ENCODE measurements at places on chromosomes 3 and 15. TPM values are rescaled to one million over a fixed set of nuclear protein-coding genes. Genes with fewer than 3 reads are reported as not detected.

PRSS50 gene
- polyA plus RNA-seq: 1.6 TPM

LSMEM2 gene
- 0.39 TPM for polyA plus RNA-seq

KCNMB2 gene
- not detected for polyA plus RNA-seq

ATP13A5 gene
- not detected for polyA plus RNA-seq

SAMMSON gene
- not detected for polyA plus RNA-seq

RTP4 gene
- polyA plus RNA-seq: 2.0 TPM

CHST2 gene
- polyA plus RNA-seq: 12.5 TPM

C3orf49 gene
- not detected for polyA plus RNA-seq

AP3B2 gene
- 2.9 TPM for polyA plus RNA-seq

XYLB gene
- polyA plus RNA-seq: 5.5 TPM

PLA2G4D gene
- not detected for polyA plus RNA-seq

RHCG gene
- 1.7 TPM for polyA plus RNA-seq

ZBBX gene
- polyA plus RNA-seq: 0.16 TPM

FAM43A gene
- polyA plus RNA-seq: 29.7 TPM
